ENCODE measurements at places on chromosomes 4 and X.

DNA sequence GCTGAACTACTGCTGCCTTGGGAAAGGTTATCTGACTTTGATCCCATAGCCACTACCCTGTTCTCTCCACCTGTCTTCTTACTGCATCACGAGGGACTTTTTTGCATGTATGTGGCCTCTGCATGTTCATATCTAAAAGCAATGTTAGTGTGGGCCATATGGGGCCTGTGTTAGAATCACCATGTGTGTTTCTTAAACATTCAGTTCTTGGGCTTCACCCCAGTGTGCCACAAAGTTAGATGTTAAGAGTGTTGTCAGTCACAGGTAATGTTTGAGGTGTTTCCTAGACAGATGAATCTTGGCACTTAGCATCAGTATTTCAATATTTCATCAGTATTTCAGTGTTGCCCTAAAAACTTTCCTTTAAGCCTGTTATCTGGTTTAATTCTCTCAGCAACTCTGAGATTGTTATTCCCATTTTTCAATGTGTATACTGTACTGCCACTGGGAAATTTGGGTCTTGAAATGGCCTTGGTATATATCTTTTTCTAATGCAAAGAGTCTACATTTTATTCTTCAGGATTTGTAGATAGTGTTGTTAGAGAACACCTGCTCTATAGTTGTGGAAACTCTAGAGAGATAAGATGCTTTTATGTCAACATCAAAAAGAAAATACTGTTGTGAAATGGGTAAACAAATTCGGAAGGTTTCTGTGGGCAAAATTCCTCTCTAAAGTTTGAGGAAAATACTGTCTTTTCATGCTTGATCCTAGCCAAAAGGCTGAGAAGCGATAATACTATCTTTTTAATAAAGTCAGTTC is 259.7 kb downstream of the BMPR1B start:
- DNase-seq: no peak

DNA sequence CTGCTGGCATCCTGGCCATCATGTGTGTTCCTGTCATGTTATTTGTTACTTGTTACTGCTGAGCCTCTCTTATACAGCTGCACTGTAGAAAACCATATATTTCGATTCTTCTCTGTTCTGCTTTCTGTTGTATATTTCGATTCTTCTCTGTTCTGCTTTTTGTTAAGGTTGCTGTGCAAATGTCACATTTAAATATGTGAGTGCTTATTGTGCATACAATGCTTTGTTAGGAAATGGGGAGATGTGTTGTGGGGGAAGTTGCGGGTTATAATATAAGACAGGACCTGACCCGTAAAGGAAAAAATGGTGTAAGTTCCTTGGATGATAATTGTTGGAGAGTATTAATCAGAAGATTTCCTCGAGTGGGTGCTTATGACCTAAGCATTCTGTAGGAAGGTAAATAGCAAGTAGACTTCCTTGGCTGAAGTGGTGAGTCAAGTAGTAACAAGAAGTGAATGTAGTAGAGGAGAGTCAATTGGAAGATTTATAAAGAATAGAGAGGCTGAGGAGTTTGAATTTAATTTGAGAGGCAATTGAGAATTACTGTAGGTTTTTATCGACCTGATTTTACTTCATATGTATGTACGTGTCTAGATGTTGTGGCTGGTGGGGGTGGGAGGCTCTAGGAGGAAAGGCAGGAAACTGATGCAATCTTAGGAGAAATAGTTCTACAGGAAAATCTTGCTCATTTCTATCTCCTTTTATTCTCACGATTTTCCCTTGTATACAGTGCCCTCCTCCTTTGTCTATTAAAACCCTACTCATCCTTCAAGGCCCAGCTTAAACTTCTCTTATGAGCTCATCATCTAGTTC is 8.5 kb downstream of the OGT start:
- DNase-seq: no peak

- DNase-seq: no peak
Measured at GRCh38 chr4:118005883-118006282, 28.4 kb upstream of the NDST3 start.

- DNase-seq: no peak
Measured at GRCh38 chr4:8368061-8368481, 72.5 kb downstream of the ACOX3 start.

GRCh38 chr4:119103263-119103662 is 32.4 kb upstream of the MYOZ2 start:
- DNase-seq: no peak

GRCh38 chr4:6520978-6521377 is 48.6 kb upstream of the PPP2R2C start:
- no peak for DNase-seq

GRCh38 chr4:48173056-48173991 is 39.3 kb upstream of the TXK start:
- DNase-seq: no peak

DNA sequence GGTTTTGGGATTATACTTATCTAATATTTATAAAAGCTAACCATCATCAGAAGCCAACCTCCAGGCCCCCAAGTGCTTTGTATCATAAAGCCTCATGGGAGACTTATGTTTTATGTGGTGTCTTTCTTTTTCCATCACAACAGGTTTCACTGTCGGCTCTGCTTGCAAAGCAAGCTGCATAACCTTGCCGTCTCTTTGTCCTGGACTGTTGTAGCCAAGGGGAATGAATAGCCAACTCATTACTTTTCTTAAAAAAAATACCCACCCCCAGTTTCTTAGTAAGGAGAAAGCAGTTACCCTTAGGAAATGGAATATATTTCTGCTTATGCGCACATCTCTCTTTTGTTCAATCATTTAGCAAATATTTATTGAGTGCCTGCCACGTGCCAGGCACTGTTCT is 40.7 kb downstream of the FAM184B start:
- DNase-seq: no peak

DNA sequence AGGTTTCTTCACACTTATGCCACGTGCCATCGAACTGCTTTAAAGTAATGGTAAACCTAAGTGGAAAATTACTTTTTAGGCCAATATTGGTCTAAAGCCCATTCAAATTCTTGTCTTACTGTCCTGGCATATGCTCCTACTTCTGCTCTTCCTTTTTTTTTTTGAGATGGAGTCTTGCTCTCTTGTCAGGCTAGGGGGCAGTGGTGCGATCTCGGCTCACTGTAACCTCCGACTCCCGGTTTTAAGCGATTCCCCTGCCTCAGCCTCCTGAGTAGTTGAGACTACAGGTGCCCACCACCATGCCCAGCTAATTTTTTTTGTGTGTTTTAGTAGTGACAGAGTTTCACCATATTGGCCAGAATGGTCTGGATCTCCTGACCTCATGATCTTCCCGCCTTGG is 129.0 kb upstream of the TECRL start:
- no peak for DNase-seq

DNA sequence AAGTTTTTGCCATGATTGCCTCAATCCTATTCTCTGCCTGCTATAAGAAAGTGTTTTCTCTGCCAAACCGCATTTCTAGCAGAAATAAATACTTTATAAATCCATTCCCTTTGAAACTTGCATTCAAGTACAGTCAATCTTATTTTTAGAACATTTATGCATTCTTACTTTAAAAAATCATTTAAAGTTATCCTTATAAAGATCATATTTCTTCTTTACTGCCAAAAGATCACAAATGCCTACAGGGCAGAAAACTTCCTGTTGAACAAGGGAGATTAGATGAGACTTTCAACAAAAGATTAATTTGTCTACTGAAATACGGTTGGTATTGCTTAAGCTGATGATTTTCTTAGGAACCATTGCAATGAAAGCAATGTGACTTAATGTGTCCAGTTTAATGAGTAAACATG is 207.2 kb upstream of the SLIT2 start:
- no peak for DNase-seq

GRCh38 chr4:140367738-140368137 is 5.7 kb upstream of the SCOC start:
- no peak for DNase-seq

DNA sequence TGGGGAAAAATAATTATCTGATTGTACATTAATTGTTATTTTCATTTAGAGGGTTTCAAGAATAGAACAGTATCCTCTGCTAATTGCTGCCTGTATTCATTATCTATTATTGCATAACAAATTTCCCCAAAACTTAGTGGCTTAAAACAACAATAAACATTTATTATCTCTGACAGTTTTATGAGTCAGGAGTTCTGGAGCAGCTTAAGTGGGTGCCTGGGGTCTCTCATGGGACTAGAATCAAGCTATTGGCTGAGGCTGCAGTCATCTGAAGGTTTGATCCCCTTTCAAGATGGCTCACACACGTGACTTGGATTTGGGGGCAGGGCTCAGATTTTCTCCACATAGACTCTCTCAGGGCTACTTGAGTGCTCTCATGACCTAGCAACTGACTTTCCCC is 98.1 kb upstream of the JADE1 start:
- DNase-seq: no peak

GRCh38 chr4:112073181-112073580 is 72.1 kb upstream of the FAM241A start:
- no peak for DNase-seq

DNA sequence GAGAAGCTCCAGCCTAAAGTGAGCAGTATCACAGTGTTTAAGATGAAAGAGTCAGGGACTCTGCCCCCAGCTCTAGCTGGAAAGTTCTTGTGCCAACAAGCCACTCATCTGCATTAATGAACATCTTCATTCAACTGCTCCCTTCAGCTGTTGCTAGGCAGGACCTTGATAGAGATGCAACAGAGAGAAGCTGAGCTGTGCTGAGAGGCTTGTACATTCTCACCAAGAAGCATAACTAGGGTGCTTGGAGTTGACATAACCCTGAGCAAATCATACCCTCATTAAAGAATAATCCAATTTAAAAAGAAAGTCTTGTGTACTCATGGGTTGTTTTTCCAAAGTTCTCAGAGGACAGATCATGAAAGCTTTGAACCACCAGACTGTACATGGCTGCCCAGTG is 63.2 kb downstream of the ATXN3L start:
- no peak for DNase-seq

GRCh38 chr4:16169490-16169889 is 56.8 kb downstream of the TAPT1 start:
- no peak for DNase-seq

GRCh38 chrX:115630204-115630603 is 69.2 kb downstream of the PLS3 start:
- DNase-seq: no peak

DNA sequence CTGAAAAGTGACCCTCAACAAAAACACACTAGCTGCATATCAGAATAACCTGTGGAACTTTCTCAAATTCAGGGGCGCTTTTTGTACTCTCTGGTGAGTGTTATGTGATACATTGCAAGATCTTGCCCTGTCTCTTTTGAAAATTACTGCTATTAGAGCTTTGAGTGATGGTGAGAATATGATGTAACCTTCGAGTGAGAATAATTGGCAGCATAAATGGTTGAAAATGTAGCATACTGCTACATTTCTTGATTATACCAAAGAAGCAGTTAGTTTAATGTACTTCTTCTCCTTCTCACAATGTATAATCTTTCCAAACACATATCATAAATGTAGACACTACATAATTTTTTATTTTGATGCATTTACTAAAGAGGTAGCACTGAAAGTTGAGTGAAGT is 882.9 kb downstream of the FSTL5 start:
- no peak for DNase-seq

Data from NCI-H1694 (cell line).